ENCODE measurements at places on chromosomes 5 and 9.

- DNase-seq: peak; percentile 23
Measured at GRCh38 chr9:118957585-118957984, 411.6 kb downstream of the BRINP1 start.

- DNase-seq: no peak
Measured at GRCh38 chr5:41406424-41406823, 104.0 kb downstream of the PLCXD3 start.

GRCh38 chr9:88746029-88746742 lies 211.2 kb downstream of the NXNL2 start:
- DNase-seq: peak; percentile 87

DNA sequence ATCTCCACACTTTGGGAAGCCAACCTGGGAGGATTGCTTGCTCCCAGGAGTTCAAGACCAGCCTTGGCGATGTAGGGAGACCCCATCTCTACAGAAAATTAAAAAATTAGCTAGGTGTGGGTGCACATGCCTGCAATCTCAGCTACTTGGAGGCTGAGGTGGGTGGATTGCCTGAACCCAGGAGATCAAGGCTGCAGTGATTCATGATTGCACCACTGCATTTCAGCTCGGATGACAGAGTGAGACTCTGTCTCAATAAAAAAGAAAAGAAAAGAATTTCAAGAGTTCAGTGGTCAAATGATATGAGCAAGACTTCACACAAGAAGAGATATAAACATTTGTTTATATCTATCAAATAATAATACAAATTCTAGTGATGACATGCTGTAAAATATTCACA lies 23.0 kb upstream of the MTAP start:
- DNase-seq: no peak

DNA sequence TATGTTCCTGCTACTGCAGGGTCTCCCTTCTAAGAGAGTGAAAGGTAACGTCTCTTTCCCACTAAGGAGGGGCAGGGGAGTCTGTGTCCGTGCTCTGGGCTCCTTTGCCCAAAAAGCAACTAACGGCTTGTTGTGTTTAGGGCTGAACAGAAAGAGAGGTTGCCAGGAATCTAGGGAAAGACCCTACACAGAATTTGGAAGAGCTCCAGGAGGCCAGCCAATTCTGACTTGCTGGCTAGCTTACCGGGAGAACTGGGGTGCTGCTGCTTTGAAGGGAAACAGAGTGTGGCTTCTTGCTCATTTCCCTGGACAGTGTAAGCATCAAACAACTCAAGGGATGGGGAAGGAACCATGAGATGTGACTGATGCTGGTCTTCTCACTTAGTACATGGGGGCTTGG lies 176.1 kb downstream of the GADD45G start:
- no peak for DNase-seq

GRCh38 chr5:142221091-142221860 lies 103.5 kb downstream of the SPRY4 start:
- DNase-seq: no peak

GRCh38 chr5:126998201-126998631 lies 32.1 kb downstream of the MARCHF3 start:
- DNase-seq: no peak

Data from AG20443 (cell line).